ENCODE measurements at places on chromosomes 12 and 14.

DNA sequence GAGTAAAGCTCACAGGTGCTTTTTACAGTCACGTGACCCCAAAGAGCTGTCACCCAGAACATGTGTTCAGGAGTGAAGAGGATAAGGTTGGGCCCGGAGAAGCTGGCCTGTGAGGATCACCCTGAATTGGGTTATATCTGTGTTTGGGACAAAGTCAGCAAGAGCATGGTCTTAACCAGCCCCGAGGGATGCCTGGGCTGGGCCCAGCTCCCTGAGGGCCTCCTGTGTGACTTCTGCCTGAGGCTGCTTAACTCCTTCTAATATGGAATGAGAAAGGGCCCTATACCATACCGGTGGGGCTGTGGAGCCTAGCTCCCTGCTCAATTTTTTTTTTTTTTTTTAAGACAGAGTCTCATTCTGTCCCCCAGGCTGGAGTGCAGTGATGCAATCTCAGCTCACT lies 2.5 kb downstream of the CDCA4 start:
- DNase-seq: no peak

- no peak for DNase-seq
Observed at GRCh38 chr12:121590476-121591143, 9.8 kb upstream of the KDM2B start.

DNA sequence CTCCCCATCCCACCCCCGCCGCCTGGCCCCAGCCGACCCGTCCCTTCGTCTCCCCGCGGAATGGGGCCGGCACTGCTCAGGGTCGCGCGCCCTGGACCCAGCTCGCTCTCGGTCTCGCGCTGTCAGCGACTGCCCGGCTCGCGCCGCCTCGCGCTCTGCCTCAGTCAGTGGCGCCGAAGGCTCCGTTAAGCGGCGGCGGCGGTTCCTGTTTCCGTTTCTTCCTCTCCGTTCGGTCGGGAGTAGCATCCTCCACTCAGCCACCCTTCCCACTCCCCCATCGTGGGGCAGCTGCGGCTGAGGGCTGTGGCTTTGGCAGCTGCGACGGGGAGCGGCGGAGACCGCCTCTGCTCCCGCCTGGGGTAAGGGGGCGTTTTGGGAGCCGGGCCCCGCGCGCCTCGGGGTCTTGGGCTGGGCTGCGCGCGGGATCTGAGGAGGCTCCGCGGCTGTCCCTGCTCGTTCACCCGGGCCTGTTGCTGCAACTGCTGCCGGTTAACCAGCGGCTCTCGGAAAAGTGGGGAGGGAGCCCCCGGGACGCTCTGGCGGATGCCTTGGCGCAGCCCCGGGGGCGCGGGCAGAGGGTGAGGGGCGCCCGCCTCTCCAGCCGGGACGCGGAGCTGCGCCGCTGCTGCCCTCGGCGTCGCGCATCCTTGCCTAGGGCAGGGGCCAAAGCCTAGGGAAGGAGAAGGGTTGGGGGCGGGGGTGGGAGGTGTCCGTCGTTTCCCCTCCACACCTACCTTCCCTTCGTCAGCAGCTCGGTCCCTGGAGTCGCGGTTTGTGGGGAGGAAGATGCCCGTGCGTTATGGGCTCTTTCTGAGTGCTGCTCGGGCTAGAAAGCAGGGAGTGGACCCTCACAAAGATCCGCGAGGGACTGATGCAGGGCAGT lies 567 bp downstream of the FUT8 start:
- no peak for DNase-seq

GRCh38 chr12:34354239-34355200 lies 332.2 kb downstream of the ALG10 start:
- no peak for DNase-seq

DNA sequence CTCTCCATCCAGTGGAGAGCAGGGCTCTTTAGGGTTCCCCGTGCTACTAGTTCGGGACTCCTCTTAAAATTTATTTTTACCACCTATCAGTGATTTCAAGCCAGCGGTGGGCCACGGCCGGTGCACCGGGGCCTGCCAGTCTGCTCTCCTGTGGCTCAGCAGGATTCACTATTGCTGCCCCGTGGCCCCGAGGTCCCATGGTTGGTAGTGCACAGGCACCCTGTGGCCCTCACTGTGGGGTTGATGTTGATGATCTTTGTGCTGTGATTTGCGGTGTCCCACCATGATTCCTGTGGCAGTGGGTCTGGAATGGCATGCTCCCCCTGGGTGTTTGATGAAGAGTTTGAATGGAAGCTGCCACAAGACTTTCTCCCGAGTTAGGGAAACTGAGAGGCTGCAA lies 12.6 kb upstream of the MEG3 start:
- DNase-seq: no peak

- no peak for DNase-seq
Observed at GRCh38 chr14:24100982-24101494, 6.9 kb downstream of the PCK2 start.

- DNase-seq: no peak
Observed at GRCh38 chr14:55697414-55697861, 117.4 kb downstream of the KTN1 start.

GRCh38 chr14:54354968-54355641 lies 41.7 kb upstream of the CDKN3 start:
- no peak for DNase-seq

DNA sequence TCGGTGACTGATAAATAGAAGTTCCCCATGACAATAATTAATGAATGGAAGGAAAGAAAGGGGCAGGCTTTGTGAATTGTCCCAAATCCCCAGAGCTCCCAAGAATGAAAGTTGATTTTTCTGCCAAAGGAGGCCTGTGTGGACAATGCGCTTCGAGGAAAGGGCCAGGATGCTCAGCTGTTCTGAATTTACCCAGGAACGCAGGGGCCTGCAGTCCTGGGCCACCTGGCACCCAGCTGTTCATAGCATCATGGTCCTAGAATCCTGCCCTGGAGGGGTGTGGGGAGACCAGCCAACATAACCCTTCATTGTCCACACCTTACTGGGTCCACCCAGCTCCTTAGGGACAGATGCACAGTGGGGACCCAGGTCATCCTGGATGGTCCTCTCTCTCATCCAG lies 587.5 kb downstream of the BCL11B start:
- no peak for DNase-seq

DNA sequence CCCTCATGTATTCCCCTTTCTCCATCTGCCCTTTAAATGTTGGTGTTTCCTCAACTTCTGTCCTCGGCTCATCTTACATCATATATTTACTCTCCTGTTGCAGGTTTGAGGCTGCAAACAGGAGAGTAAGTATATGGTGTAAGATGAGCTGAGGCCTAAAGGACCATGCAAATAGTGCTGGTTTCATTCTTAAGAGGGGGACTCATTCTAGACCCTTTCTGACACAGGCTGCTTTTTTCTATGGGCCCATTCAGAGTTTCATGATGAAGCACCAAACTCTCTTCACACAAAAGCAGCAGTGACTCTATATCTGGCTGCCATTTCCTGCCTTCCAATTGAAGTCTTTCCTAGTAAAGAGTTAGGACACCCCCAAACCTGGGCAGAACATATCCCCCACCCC lies 218.5 kb downstream of the PHLDA1 start:
- no peak for DNase-seq

DNA sequence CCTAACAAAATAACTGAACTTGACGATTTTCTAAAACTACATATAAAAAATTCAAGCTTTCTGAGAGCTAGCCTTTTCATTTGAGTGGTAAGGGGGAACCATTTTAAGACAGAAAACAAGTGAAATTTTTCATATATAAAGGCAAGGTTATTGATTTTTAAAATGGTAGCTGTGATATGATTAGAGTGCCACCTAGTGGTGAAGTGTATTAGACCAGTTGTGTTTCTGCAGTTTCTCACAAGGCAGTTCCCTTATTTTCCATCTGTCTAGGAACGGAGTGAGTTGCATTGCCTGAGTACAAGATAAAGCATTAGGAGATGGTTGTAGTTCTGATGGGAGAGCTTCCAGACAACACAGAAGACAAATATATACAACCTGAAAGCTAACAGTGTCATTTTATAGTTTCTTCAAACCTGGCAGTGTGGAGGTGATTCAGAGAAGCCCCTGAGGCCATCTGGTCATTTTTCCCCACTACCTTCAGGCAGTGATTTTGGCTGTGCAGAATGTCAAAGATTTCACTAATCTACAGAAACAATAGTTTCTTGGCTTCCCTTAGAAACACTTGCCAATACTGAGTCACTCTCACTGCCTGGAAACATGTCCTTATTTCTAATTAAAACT lies 180.8 kb downstream of the C12orf50 start:
- DNase-seq: no peak

DNA sequence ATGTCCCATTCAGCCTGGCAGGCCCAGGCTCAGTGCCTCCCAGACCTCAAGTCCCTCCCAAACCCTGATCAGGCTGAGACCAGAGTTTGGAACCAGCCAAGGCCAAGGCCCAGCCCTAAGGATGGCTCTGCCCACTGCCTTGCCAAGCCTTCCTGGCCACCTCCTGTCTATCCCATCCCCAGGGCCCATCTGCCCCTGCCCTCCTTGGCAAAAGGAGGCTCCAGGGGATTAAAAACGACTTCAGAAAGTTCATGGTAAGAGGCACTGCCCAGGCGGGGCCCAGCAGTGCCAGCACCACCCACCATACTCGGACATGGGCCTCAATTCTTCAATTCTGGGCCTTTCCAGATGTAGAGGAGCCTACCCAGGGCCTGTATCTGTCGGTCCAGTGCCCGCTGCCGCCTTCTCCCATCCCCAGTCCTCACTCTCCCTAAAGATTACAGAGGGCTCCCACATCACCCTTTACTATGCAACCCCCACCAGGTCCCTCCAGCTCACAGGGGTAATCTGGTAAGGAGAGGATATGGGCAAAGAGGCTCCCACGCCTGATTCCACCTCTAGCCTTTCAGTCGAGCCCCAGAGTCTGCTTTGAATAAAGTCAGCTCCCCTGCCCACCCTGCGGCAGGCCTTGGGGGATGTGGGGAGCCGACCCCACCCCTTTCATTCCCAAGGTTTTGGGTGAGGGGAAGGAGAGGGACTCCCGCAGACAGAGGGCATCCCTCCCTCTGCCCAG lies 932 bp downstream of the ADCY6 start:
- no peak for DNase-seq

- DNase-seq: no peak
Observed at GRCh38 chr12:92989715-92990484, 60.8 kb upstream of the EEA1 start.

GRCh38 chr14:42224053-42224888 lies 617.6 kb downstream of the LRFN5 start:
- DNase-seq: no peak

DNA sequence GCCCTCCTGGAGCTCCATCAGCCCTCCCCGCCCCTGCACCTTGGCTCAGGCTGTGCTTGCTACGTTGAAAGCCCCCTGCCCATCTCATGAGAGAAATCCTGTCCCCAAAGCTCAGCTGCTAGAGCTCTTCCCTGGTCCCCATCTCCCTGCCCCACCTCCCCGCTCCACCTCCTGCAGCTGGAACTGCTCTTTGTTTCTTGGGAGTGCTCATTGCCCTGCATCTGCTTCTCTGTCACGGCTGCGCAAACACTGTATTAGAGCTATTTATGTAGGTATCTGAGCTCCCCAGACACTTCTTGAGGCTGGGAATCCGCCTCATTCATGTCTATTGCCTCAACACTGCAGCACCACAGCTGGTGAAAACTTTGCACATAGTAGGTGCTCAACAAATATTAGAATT lies 32.8 kb upstream of the PRIMA1 start:
- no peak for DNase-seq

GRCh38 chr12:1870086-1870485 lies 48.4 kb downstream of the CACNA2D4 start:
- DNase-seq: no peak

GRCh38 chr12:55705782-55706402 lies 1.8 kb downstream of the ITGA7 start:
- no peak for DNase-seq

GRCh38 chr12:124738636-124739467 lies 124.8 kb downstream of the SCARB1 start:
- no peak for DNase-seq

DNA sequence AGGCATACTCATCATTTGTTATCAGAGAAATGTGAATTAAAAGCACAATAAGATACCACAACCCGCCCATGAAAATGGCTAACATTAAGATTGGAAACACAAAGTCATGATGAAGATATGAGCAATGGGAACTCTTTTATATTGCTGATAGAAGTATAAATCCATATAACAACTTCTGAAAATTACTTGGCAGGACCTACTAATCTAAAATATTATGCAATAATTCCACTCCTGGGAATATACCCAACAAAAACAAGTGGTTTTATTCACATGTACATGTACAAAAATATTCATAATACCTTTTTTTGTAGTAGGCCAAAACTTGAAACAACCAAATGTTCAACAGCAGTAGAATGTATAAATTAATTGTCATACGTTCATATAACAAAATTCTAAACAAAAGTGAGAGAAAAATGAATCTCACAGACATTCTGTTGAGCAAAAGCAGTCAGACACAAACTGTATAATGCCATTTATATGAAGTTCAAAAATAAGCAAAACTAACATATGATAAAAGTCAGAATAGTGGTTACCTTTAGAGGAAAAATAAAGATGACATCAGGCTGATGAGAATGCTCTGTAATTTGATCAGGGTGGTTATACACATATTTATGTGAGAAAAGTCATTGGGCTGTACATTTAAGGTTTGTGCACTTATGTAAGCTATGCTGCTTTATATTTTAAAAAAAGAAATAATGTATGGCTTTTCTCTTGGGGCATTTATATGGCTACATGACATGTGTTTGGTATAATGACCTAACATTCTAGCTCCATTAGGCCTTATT lies 309.2 kb upstream of the KITLG start:
- DNase-seq: no peak

DNA sequence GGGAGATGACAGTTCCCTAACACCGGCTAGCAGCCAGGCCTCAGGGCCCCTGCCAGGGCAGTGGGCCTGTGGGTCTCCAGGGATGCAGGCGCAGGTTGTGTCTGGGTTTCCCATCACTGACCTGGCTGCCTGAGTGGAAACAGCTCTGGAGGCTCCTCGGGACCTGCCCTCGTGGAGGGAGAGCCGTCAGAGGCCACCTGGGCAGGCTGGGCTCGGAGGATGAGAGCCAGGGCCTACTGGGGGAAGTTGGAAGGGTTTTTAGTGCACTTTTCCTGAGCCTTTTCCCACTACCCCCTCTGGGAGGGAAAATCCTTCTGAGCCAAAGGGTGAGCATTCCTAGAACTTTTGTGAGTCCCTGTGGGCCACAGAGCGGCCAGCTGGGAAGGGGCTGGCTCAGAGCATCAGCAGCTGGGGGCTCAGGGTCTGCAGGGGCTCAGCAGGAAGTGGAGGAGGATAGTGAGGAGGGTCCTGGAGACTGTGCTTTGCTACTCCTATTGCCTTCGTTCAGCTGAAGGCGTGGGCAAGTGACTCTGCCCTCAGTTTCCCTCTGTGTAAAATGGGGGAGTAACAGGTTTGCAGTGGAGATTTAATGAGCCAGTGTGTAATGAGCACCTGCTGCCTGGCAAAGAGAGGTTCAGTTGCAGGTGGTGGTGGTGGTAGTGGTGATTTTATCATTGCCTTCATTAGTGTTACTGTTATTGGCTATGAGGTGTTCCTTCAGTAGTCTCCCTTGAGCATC lies 1.8 kb downstream of the SH2B3 start:
- no peak for DNase-seq

- DNase-seq: no peak
Observed at GRCh38 chr14:22552827-22553076, 36.3 kb downstream of the DAD1 start.

DNA sequence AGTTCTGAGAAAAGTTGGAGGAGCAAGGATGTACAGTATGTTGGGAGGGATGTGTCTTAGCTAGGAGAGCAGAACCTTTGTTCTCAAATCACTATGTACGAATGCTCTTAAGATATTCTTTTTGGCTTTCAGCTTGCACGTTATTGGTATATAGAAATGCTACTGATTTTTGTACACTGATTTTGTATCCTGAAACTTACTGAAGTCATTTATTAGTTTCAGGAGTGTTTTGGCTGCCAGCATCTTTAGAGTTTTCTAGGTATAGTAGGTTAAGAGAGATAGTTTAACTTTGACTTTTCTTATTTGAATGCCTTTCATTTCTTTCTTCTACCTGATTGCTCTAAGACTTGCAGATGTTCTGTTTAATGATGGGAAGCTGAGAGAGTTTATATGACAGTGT lies 442.8 kb upstream of the FBXO33 start:
- DNase-seq: no peak

Measured in cortex of kidney (tissue), 1 donor.